ENCODE measurements at places on chromosomes 4 and X.

- DNase-seq, result no peak
Measured at GRCh38 chr4:1178300-1179088, 6.1 kb upstream of the SPON2 start.

- DNase-seq, result no peak
Measured at GRCh38 chr4:138894709-138895108, 120.9 kb upstream of the NOCT start.

DNA sequence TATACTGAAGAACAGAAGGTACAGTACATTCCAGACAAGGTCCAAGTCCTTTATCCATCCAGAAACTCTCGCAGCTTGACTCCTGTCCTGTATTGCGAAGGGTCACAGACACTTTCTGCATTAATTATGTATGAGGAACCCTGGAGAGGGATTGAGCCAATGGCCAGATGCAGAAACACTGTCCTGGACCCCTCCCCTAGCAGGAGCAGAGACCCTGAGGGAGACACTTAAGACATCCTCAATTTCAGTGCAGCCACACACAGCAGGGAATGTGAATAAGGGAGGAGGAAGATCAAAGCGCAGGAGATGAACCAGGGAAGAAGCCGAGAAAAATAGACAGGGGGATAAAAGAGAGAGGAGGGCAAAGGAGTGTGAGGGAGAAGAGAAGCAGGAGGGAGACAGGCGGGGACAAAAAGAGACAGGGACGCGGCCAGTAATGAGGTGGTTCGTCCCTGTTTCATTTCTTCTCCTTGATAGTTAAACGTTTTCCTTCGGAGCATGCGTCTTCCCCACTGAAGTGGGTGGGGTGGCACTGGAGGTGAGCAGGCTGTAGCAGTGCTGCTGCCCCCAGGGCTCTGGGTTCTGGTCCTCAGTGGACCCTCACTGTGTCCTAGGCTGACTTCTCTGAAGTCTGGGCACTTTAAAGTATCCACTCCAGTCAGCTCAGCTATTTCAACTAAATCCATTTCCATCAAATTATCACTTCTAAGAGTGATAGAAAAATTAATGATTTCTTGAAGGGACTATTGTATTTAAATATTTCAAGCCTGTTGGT, 356.4 kb upstream of the NOCT start:
- DNase-seq, result no peak

DNA sequence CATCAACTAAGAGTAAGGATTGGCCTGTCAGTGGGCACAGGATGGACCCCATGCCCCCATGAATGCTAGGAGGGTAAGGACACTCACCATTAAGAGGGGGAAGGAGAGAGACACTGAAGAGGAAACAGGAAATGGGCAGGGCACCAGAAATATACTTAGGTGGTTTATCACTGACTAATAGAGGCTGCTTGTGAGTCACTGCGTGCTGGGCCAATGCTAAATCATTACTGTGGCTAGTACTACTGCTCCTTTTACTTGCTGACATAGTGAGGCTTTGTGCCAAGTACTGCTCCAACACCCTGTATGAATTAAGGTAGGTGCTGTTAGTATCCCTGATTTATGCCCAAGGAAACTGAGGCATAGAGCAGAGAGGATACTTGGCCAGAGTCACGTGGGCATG, 130.4 kb upstream of the FRMPD4 start:
- no peak for DNase-seq

DNA sequence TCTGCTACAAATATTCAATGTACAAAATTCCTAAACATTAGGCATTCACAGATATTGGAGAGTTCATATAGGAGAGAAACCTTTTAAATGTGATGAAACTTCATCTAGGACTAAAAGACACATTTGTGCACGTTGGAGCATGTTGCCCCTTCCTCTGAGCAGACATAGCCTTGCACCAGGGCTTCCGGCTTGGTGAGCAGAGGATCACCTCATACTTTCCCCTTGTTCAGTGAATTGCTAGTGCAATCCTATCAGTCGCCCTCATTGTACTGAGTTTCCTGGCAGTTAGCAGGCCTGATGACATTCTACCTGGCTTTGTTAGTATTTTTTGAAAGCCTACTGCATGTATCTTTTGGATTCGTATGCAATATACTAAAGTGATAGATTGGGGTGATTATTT, 466.2 kb downstream of the SPRY1 start:
- DNase-seq, result no peak

DNA sequence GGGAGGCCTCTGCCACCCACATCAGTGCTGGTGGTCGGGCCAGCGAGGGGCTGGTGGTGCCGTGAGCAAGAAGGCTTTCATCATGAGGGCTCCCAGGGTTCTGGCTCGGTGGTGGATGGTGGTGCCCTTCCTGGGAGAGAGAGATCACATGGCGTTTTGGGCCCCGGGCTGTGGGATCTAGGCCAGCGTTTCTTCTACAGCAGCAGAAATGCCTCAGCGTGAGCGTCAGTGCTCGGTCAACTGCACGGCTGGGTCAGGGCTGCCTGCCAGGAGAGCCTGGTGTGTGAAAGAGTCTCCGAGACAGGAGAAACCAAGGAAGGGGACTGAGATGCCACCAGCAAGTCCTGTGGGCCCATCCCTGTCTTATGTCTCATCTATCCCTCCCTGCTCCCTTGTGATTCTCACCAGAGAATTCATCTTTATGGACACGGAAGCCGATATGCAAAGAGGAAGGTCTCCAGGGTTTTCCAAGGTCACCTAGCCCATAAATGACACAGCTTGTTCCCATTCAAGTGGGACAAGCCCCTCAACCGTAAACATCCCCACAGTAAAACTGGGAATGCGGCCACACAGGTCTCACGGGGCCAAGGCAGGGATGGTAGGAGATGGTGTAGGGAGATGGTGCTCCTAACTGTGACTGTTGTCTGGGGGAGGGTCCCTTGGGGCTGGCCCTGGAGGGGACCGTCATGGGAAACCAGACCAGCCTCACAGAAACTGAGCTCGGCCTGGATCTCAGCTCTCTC, 99.2 kb downstream of the SORCS2 start:
- peak; percentile 89 for DNase-seq

DNA sequence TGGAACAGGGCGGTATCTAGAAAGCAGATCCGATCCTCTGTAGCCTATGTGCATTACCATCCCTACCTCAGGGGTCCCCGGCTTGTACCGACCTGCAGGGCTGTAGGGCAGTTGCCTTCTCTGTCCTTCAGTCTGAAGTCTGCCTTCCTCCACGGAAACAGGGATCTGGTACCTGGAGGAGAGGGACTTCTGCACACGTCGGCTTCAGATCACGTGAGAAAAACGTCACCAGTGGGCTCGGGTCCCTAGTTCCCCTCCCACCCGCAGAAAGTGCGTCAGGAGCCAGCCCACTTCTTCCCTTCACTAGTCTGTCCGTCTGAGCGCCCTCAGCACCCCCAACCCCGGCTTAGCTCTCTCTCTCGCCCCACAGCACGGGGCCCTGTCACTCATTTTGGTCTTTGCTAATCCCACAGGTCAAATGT, at the start of gene TCEAL5:
Gene TCEAL5, minus strand, starts transcription at position 170 of the 422 bp plus-strand sequence. CDS start 2,187 bp downstream, outside the sequence.
- no peak for DNase-seq

DNA sequence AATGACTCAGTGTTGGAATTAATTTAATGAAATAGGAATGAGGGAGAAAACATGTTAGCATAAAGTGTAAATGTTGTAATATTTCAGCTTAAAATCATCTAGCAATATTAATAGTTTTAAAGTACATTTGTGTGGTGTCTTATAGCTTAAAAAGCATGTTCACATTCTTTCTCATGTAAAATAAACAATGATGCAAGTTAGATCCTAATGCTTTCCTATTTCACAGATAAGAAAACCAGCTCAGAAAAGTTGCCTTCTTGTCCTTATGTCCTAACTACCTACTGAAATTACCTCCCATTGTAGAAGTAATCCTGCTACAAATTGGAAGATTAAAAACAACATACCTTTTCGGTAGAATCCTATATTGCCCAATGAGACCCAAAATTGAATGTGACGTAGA, 40.9 kb upstream of the PRDM8 start:
- DNase-seq, result no peak

- DNase-seq, result no peak
Measured at GRCh38 chr4:152479428-152480026, 56.4 kb downstream of the FBXW7 start.

GRCh38 chr4:15917297-15917696, 21.2 kb downstream of the FGFBP1 start:
- no peak for DNase-seq

- no peak for DNase-seq
Measured at GRCh38 chrX:2342281-2342688, 158.5 kb downstream of the DHRSX start.
